Right hindlimb (tissue), 1 donor: ENCODE measurements at places on chromosomes 7 and 10.

DNA sequence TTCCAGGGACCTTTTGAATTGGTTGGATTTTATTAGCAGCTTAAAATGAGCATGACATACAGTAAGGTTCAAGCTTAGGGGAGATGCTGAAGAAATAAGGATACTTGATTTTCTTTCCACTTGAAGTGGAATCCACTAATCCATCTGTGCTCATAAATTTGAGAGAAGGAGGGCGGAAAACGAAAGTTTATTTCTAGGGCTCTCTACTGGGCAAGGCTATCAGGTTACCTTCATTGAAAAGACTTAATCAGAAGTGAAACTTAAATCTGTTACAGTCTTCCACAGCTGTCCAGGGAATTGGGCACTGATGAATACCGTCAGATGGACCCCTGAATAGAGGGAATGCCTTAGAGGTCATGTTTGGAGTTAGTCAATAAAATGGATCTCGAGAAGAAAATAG is 21.8 kb downstream of the AUTS2 start:
- no peak for DNase-seq

- no peak for DNase-seq
These were observed 272.4 kb upstream of the LRGUK start for GRCh38 chr7:133854739-133855138.

DNA sequence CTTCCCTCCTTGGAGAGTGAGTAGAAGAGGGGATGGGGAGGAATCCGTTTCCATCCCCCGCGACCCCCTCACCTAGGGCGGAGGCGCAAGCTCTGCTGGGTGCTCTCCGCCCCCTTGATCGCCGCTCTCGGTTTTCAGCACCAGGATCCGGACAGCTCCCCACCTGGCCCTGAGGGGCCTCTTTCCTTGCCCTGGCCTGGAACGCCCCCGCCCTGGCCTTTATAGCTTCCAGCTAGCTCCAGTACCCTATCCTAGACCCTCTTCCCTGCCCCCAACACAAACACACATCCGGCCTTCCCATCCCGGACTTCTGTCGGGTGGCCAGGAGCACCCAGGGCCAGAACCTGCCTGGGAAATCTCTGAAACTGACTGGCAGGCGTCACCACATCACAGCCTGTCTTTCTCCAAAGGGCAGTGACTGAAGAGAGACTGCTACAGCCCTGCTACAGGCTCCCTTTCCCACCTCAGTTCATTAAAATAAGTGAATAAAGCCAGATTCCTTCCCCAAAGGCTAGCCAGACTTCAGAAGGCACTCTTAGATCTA is 72.3 kb upstream of the LEP start:
- peak; percentile 67 for DNase-seq

- no peak for DNase-seq
These were observed 18.3 kb downstream of the CPED1 start for GRCh38 chr7:121006711-121007315.

GRCh38 chr7:93203496-93203895 is 22.8 kb downstream of the HEPACAM2 start:
- no peak for DNase-seq

GRCh38 chr7:27210441-27211083 is 10.7 kb upstream of the HOXA13 start:
- peak; percentile 57 for DNase-seq
